ENCODE measurements at places on chromosomes 2 and 18.

DNA sequence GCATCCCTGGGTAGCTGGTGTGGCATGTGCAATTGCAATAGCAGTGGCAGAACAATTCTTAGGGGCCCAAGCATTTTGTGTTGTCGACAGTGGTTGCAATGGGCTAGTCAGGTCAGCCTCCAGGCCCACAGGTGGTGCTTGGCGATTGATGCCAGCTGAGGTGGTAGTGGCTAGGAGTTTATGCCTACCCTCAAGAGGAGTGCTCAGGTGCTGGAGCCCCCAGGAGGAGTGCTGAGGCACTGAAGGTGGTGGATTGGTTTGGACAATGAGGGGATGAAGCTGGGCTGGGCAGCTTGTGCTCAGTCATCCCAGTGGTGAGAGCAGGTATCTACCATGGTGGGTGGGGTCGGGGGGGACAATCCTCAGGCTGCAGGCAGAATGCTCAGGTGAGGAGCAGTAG lies 877.9 kb upstream of the TMEFF2 start:
- DNase-seq: no peak

DNA sequence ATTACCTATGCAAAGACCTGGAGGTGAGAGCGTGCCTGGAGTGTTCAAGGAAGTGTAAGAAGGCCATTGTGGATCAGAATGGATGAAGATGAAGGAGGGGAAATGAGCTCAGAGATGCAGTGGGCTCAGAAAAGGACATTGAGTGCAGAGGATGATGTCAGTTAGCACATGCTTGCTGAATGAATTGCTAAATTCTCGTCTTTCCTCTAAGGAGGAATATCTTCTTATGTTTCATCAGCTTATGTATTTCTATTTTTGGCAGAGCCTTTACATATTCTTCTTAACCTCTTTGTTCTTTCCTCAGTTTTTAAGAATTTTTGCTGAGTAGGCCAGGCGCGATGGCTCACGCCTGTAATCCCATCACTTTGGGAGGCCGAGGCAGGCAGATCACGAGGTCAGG lies 30.9 kb downstream of the FAM171B start:
- no peak for DNase-seq

DNA sequence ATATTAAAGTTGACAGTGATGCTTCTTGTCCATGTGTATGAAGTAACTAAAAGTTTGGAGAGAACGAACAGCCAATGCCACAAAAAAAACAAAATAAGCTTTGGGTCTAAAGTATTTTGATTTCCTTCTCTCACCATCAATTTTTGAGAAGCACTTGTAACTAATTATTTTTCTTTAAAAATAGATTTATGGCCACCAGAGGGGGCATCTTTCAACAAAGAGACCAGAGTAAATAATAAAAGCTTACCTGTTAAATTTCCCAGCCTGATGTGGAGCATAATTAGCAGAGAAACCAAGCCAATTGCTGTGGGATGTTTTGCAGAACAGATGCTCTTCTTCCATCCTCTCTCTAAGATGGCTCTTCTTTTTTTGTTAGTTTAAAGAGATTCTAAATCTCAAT lies 29.0 kb downstream of the LINC00305 start:
- no peak for DNase-seq

GRCh38 chr2:145036421-145037011 lies 516.6 kb upstream of the ZEB2 start:
- peak; percentile 93 for DNase-seq

DNA sequence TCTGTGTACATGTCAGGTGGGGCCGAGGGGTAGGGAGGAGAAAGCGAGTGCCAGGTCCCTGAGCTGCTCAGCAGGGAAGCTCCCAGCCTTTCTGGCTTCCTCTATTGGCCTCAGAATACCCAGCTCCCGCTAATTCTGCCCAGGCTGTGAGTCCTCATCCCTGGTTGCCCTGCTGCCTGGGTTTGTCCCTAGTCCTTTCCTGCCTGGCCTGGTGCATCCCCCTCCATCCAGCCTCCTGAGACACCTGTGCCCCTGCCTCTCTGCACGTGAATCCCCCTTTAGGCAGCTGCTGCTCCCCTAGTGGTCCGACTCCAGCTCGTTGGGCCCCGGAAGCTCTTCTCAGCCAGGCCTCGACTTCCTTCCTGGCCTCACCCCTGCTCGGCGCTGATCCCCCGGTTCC lies 54.6 kb downstream of the INHBB start:
- no peak for DNase-seq

- no peak for DNase-seq
Observed at GRCh38 chr2:230335461-230335863, 8.5 kb downstream of the SP140L start.

DNA sequence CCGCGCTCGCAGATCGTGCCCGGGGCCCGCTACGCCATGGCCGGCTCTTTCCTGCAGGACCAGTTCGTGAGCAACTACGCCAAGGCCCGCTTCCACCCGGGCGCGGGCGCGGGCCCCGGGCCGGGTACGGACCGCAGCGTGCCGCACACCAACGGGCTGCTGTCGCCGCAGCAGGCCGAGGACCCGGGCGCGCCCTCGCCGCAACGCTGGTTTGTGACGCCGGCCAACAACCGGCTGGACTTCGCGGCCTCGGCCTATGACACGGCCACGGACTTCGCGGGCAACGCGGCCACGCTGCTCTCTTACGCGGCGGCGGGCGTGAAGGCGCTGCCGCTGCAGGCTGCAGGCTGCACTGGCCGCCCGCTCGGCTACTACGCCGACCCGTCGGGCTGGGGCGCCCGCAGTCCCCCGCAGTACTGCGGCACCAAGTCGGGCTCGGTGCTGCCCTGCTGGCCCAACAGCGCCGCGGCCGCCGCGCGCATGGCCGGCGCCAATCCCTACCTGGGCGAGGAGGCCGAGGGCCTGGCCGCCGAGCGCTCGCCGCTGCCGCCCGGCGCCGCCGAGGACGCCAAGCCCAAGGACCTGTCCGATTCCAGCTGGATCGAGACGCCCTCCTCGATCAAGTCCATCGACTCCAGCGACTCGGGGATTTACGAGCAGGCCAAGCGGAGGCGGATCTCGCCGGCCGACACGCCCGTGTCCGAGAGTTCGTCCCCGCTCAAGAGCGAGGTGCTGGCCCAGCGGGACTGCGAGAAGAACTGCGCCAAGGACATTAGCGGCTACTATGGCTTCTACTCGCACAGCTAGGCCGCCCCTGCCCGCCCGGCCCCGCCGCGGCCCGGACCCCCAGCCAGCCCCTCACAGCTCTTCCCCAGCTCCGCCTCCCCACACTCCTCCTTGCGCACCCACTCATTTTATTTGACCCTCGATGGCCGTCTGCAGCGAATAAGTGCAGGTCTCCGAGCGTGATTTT lies 7.6 kb downstream of the TBR1 start:
- DNase-seq: no peak

GRCh38 chr2:84338069-84338468 lies 121.0 kb downstream of the SUCLG1 start:
- DNase-seq: no peak

- peak; percentile 15 for DNase-seq
Observed at GRCh38 chr18:13381944-13382365, 163.4 kb downstream of the LDLRAD4 start.

GRCh38 chr2:236636714-236637470 lies 67.3 kb downstream of the ACKR3 start:
- DNase-seq: no peak

GRCh38 chr2:143640826-143641225 lies 511.6 kb downstream of the ARHGAP15 start:
- DNase-seq: no peak

GRCh38 chr2:172100935-172101820 lies 1.5 kb downstream of the DLX2 start:
- no peak for DNase-seq

DNA sequence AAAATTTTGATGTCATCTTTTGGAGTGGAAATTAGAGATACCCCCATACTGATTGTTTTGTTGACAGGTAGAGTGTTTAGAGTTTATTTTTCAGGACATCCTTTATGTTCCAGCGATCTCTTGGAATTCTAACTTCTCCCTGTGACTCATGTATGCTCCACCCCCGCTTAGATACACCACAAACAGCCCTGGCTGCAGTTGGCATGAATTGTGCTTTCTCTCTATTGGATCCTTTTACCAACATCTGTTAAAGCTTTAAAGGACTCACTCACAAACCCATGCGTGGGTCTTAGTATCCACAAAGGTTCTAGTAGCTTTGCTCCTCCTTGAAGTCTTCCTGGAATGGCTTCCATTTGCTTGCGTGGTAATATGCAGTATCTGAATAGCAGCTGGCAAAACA lies 409.5 kb upstream of the POU3F3 start:
- DNase-seq: no peak

DNA sequence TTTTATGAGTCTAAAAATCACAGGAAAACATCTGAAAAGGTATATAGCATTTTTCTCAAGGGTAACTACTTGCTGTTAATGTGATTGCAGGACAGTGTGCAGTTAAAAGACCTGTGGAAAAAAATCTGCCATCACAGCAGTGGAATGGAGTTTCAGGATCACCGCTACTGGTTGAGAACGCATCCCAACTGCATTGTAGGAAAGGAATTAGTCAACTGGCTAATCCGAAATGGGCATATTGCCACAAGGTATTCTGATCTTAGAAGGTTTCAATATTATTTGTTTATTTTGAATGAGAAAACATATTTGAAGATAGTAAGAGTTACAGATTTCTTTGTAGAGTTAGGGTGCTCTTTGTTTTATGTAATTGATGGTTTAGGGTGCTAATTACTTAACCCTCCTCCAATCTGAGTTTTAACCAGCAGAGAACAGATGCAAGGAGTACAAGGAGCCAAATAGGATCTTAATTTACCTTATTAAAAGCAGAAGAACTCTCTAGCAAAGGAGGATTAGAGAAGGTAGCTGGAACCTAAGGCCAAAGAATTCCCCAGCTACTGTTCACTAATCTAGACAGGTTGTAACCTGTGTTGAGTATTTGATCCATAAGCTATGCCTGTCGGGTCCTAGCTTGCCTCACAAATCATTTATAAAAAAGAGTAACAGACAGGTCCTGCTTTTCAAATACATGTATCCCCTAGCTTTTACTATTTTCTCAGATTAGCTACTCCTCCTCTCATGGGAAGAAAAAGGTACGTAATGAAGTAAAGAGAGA lies 35.0 kb downstream of the PIKFYVE start:
- DNase-seq: no peak

DNA sequence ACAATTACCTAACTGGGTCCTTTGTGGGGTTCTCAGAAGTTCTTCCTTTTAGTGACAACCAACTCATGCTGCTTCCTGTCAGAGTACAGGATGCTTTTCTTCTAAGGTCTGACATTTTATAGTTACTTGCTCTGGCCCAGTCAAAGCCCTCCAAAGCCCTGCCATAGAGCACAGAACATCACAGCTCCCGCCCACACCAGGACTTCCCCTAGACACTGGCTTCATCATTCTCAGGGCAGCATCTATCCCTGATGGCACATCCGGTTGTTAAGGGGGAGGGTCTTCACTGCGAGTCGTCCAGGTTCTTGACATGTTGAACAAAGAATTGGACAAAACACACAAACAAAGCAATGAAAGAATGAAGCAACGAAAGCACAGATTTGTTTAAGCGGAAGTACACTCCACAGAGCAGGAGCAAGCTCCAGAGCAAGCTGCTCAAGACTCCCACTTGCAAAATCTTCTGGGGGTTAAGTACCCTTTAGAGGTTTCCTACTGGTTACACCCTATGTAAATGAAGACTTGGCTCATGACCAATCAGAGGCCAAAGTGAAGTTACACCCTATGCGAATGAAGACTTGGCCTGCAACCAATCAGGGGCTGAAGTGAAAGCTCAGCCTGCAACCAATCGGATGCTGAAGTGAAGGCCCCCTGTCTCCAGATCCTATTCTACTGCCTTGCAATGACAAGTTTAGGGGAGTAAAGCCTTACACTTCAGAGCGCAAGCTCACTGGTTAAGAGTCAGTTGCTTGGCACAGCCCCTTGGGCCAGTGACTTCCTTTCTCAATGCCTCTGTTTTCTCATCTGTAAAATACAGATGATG lies 79.0 kb downstream of the HDAC4 start:
- no peak for DNase-seq

- DNase-seq: no peak
Observed at GRCh38 chr18:45165871-45166270, 449.4 kb upstream of the SLC14A2 start.

GRCh38 chr2:119735565-119735964 lies 24.2 kb upstream of the PTPN4 start:
- no peak for DNase-seq

DNA sequence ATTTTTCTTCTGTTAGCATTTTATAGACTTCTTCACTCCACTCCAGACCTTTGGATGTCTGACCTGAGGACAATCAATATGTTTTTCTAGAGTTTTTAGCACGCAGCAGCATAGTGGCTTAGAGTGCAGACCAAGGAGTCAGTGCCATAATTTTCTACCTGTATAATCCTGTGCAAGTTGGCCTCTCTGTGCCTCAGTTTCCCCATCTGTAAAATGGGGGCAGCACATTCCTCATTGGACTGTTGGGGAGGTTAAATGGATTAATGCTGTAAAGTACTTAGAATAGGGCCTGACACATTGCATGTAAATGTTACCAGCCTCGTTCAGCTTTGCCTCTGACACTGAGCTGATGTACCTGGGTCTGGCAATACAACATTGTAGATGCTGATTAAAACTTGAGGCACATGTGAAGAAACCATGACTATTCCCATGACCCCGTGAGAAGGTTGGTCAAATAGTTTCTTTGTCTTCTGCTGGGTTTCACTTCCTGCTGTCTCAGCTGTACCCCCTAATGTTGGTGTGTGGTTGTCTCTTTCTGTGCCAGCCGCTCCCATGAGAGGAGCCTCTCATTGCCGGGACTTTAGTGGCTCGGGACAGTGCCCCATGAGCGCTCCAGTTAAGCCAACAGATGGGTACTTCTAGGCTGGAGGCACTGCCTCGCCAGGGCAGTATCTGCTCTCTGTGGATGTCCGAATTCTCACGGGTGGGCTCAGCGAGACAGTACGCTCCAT lies 125.3 kb downstream of the SH3RF3 start:
- DNase-seq: no peak

- DNase-seq: peak; percentile 46
Observed at GRCh38 chr2:45119038-45119437, 109.8 kb upstream of the SIX2 start.

- peak; percentile 59 for DNase-seq
Observed at GRCh38 chr18:65938592-65939372, 188.0 kb downstream of the CDH7 start.

DNA sequence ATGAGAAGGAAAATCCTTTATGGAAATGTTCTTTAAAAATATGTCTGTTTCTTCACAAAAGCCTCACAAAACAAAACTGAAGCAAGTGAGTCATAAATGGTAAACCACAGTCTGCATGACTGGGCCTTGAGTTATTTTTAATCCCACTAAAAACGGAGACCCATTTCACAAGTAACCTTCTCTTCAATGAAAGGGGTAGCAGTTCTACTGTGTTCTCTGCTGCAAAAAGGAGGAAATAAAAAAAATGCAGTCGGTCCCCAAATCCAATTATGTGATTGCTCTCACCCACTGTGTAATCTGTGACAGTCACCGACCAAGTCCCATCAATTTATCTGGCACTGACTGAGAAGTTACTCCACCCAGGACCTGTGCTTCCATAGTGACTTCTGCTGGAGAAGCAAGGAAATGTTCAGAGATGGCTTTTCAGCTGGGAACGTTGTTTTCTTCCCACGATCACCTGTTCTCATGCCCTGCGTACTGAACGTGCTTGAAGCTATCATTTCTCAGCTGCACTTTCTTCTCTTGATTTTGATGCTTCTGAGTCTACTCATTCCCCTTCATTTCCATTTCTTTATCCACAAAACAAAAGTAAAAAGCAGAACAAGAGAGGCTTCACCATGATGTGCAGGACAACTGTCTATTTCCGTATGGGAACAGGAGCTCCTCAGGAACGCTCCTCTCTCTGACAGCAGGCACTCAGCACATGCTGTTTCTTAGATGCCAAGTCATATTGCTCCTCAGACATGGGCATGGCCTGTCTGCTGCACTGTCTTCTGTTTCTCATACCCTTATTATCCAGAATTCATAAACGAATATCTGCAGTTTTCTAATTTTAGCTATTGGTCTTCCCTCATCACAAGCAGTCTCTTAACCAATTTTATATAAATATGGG lies 80.0 kb upstream of the TMEM200C start:
- no peak for DNase-seq
